T-helper 9 cell (primary cell): ENCODE measurements at places on chromosomes 2 and 18.

GRCh38 chr2:135124924-135125886 is 73.1 kb downstream of the RAB3GAP1 start:
- DNase-seq = no peak

- no peak for DNase-seq
Measured at GRCh38 chr18:77105028-77105427, 27.6 kb downstream of the MBP start.

- no peak for DNase-seq
Measured at GRCh38 chr18:46716827-46717226, 40.0 kb downstream of the ST8SIA5 start.

DNA sequence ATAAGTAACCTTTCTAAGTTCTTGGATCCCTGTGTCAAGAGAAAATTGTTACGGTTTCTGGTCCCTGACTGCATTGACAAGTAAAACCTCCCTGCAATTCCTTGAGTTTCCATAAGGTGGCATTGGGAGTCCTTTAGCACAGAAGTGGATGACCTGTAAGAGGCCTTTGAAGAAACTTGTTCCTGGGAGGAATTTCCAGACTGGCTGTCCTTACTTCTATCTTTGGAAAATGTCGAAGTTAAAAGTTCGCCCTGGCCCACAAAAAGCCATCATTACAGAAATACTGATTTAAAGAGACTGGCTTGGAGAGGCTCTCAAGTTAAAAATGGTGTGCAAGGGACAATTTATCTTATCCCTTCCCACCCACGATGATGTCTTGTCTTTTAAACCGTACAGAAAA is 218.4 kb downstream of the CDH20 start:
- DNase-seq = no peak

- DNase-seq = no peak
Measured at GRCh38 chr2:73007991-73008765, 63.3 kb downstream of the SFXN5 start.
